MCF 10A (cell line): ENCODE measurements at places on chromosomes 7 and 10. TPM values are rescaled to one million over a fixed set of nuclear protein-coding genes. Genes with fewer than 3 reads are reported as not detected.

The MLXIPL gene
- 1.5 TPM in 1 of 2 replicates, not detected in the other for total RNA-seq

The FGFR2 gene
- 2.7 and 3.0 TPM in 2 replicates for total RNA-seq

The PGAM2 gene
- total RNA-seq: not detected in 2 replicates

The PYROXD2 gene
- total RNA-seq: 4.0 and 7.9 TPM in 2 replicates

The TMEM176B gene
- 0.42 TPM in 1 of 2 replicates, not detected in the other for total RNA-seq

The SEMA3D gene
- total RNA-seq: not detected in 2 replicates

The TAS2R41 gene
- not detected in 2 replicates for total RNA-seq

GRCh38 chr7:98372993-98373392 is 27.9 kb downstream of the BAIAP2L1 start:
- DNase-seq: peak; percentile 84

DNA sequence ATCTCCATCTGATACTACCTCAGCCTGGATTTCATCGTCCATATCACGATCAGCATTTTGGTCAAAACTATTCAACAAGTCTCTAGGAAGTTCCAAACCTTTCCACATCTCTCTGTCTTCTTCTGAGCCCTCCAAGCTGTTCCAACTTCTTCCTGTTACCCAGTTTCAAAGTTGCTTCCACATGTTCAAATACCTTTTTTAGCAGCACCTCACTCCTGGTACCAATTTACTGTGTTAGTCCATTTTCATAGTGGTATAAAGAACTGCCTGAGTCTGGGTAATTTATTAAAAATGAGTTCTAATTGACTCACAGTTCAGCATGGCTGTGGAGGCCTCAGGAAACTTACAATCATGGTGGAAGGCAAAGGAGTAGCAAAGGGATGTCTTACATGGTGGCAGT is 41.1 kb upstream of the PPP1R3A start:
- DNase-seq: no peak

DNA sequence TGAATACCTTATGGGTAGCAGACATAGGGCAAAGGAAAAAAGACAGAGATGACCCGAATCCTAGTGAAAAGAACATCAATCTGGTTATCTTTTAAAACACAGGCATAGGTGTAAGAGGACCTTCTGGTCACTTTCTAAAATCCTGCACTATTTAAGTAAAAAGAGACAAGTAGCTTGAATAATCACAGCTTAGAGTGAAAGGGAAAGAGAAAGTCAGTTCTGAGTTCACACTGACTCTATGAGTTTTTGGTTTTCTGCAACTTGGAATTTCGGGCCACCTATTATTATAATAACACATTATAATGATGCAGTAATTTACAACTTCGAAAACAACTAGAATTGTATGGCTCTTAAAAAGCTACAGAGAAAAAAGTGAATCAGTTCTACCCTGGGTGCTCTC is 247.8 kb downstream of the DOCK4 start:
- no peak for DNase-seq

GRCh38 chr10:42769673-42770072 is 12.9 kb upstream of the BMS1 start:
- no peak for DNase-seq

DNA sequence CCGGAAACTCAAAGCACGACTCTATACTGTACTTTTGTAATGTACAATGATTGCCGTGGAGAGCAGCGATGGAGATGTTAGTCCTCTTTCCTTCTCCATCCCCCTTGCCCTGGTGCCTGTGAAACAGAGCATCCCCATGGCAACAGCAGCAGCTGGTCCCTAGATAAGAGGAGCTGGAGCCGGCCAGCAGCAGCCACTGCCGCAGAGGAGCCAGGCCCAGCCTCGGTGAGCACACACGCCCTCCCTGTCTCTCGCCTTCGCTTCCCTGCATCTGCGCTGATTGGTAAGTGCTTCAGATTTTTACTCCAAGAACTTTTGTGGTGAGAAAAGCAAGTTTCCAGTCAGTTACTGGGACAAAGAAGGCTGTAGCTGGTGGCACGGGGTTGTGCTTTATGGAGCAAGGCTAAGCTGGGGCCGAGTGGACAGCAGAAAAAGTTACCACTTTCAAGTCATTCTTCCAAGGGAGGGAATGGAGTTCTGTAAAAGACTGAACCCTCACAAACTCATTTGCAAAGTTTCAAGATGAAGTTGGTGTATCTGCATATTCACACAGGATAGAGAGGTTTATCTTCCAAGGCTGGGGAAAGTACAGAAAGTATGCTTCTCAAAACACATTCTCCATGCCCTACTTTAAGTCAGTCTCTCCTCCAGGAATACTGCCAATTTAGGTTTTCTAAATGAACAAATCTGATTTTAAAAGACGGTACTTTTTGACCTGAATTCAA is at the start of gene PPP1R17:
Gene PPP1R17, plus strand, starts transcription at position 192 of the 725 bp plus-strand sequence. CDS start 5,227 bp downstream, outside the sequence.
- DNase-seq: no peak

DNA sequence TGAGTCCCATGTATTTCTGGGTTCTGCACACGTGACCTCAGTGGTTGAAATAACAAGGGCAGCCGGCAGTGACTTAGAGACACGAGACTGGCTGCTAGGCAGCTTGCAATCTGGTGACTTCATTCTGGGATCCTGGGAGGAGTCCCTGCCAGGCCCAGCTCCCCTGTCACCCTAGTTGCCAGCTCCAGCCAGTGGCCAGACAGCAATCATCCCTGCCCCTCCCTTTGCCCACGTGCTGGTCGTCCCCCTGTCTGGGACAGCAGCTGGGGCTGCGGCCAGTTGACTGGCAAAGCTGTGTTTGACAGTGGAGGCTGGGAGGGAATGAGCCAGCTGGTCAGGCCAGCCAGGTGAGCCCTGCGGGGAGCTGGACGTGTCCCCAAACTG is 30.0 kb downstream of the ADGRA1 start:
- DNase-seq: no peak

- DNase-seq: no peak
Observed at GRCh38 chr10:122464586-122464985, 3.2 kb downstream of the HTRA1 start.

DNA sequence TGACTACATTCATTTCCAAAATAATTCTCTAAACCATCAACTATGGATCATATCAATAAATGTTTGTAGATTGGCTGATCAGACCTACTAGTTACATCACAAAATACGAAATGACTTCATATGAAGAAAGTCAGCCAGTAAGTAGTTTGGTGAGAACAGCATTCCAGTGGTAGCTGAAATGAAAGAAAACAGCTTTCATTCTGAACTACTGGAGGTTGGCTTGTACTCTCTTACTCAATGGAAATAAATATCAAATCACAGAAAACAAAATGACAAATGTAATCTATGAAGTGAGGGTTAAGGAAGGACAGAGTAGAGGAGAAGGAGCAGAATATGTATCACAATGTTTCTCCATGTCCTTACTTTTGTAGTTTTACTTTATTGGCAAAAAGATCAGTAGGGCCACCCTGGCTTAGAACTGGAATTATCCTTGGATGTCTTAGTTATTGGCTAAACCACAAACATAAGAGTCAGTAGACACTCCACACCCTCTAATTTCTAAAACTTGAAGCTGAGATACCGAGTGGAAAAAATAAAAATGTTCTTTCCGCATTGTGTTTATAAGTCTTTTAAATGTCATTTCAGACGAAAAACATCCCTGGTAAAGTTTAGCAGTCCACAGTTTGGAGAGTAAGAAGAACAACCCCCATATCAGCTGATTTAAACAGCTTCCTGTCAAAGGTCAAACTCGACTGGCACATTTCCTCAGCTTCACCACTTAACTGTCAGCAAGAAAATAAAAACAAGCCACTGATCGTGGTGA is 74.0 kb upstream of the DGKI start:
- DNase-seq: no peak

DNA sequence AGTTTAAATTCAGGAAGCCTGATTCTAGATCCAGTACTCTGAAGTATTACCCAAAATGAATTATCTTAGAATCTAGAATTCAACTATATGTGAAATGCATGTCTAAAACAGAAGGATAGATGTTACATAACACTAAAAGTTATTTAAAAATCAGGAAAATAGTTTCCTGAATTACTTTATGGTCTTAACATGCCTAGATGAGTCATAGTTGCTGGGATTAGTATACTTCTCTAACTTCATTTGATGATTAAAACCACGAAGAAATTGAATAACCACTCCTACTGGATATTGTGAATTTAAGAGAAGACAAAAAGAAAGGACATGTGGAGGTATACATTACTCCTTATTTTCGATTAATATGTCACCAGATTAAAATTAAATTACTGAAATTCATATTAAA is 65.5 kb downstream of the ATAD1 start:
- DNase-seq: peak; percentile 45
